ENCODE measurements at places on chromosomes 3 and 15.

DNA sequence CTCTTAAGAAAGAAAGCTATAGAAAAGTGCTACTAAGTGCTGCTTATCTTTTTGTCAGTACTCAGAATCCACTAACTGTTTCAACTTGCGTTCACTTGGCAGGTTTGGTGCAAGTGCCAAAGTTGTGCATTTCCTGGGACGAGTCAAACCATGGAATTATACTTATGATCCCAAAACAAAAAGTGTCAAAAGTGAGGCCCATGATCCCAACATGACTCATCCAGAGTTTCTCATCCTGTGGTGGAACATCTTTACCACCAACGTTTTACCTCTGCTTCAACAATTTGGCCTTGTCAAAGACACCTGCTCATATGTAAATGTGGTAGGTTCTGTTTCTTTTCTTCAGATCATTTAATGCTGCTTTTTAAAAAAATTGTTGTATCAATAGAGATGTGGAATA lies 32.6 kb downstream of the GYG1 start:
- DNase-seq = no peak

DNA sequence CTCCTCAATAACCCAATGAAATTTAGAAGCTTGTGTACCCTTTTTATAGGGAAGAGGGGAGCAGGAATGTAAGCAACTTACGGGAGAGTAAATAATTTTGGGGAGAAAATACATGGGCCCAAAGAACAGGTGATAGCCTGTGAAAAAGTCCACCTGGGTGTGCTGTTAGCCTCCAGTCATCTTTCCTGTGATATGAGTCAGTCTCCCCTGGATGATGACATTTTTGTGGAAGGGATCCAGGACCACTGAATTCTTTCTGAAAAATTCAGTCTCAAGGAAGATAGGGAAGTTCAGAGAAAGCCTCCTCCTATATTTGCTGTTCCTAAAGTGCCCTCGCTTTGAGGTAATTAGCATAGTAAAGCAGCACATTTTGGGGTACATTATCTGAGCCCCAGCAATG lies 149.8 kb downstream of the SQOR start:
- DNase-seq = no peak

DNA sequence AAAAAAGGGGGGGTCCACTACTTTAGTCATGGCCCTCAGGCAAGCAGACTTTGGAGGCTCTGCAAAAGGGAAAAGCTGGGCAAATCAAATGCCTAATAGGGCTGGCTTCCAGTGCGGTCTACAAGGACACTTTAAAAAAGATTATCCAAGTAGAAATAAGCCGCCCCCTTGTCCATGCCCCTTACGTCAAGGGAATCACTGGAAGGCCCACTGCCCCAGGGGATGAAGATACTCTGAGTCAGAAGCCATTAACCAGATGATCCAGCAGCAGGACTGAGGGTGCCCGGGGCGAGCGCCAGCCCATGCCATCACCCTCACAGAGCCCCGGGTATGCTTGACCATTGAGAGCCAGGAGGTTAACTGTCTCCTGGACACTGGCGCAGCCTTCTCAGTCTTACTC lies 15.3 kb downstream of the ZMAT3 start:
- no peak for DNase-seq

DNA sequence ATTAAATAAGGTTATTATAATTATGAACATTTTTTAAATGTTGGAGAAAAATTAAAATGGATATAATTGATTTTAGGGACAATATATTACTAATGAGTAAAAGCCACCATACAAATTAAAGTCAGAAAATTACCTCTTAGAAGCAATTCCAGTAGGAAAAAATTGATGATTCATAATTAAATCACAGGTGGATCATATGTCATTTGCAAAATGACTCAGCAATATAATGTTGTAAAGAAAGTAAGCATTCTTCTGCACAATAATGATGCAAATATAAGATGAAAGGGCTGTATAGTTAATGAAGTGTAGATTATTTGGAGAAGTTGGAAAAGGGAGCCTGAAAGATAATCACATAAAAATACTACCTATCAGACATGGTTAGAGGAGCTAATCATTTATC lies 25.8 kb downstream of the ZPLD1 start:
- DNase-seq = no peak

DNA sequence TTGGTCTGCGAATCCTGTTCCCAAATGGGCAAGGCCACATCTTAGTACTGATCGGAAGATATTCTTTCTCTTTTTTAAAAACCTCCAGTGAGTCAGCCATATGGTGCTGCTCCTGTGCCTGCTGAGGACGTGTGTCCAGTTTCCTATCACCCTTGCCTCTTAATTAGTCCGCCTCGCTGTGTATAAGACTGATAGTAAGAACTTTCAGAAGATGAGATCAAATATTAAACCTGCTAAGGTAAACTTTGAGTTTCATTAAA lies 612 bp downstream of the UBA5 start:
- no peak for DNase-seq

- DNase-seq = no peak
Observed at GRCh38 chr15:60523056-60523455, 44.1 kb upstream of the ICE2 start.

GRCh38 chr3:41208507-41209220 lies 9.4 kb downstream of the CTNNB1 start:
- no peak for DNase-seq

DNA sequence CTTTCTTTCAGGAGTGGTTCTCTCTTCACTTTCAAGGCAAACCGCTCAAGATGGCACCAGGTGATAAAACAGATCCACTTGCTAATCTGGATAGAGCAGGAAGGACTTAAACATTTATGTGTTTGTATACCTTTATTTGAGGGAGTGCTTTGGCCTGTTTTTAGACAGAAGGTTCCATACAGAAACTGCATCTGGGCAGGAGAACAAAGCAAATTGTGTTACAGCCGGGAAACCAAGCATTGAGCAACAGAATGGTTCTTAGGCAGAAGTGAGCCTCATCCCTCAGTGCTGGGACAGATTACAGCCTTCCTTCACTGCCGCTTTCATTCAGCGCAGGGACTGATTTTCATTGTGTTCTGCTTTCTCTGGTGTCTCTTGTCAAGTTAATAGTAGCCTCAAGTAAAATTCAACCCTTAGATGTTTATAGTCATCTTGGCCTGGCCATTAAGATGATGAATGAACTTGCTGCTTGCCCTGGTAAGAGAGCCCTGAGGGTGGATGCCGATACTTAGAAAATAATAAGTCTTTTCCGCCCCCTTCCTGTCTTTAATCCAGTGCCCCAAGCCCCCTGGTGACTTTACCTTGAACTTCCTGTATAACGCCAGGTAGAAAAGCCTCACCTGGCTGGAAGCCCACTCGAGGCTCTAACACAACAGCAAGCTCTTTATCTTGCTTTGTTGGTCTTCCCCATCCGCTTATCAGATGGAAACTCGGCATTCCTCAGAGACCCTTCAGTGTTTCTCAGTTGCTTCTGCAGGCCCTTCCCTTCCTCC lies 168.0 kb upstream of the CTDSPL start:
- DNase-seq = no peak

DNA sequence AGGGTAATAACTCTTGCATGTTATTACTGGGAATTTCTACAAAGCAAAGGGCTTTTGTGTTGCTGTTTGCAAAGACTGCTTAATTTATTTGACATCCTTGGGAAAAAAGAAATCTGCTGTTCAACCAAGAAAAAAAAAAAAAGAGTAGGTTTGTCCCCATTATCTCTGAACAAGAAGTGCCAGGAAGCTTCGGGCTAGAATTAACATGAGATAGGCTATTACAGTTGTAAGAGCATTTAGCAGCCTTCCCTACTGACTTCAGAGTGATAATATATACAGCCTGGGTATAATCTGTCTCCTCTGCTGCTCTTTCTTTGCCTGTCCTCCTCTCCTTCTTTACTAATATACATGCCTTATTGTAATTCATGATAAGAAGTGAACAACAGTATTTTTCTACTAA lies 23.3 kb upstream of the CHMP2B start:
- no peak for DNase-seq

DNA sequence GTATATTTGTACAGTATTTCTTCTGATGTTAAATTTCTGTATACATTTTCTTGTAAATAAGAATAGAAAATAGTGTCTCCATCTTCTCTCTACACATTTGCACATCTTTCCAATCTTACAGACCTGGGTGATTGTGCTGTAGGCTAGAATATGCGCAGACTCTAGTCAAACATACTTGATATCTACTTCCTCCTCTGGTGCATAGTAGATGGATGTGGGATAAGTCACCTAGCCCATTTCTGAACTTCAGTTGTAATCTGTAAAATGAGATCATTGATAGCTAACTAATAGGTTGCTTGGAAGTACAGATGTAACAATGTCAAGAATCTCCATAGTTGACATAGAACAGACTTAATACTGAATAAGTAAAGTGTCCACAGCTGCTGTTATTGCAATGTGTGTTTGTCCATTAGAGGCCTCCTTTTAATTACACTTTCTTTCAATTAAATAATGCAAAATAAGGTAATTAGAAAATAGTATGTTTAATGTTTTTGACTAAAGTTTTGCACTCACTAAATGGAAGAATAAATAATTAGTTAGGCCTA lies 46.7 kb downstream of the ALCAM start:
- DNase-seq = no peak

- DNase-seq = no peak
Observed at GRCh38 chr3:183210862-183211341, 42.2 kb upstream of the B3GNT5 start.

- DNase-seq = no peak
Observed at GRCh38 chr3:50581459-50581842, 12.1 kb downstream of the HEMK1 start.

DNA sequence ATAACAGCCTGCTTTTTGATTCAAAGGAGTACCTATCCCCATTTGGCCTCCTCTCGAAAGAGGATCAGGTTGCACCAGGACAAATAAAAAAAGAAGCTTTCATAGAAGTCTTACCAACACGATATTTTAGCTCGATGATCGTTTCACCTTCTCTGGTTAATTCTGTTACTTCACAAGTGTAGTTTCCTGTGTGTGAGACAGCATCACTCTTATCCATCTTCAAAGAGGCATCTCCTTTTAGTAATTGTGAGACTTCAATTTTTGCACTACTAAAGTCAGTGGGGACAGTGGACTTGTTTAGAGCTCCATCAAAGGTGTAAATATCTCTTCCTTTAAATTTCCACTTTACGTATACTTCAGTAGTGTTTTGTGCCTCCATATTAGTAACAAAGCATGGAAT lies 11.0 kb downstream of the CD47 start:
- no peak for DNase-seq

GRCh38 chr15:66046751-66047150 lies 177.5 kb downstream of the RAB11A start:
- DNase-seq = no peak

- no peak for DNase-seq
Observed at GRCh38 chr15:88299497-88299896, 43.0 kb upstream of the NTRK3 start.

GRCh38 chr15:90583471-90584252 lies 53.9 kb downstream of the CRTC3 start:
- no peak for DNase-seq

DNA sequence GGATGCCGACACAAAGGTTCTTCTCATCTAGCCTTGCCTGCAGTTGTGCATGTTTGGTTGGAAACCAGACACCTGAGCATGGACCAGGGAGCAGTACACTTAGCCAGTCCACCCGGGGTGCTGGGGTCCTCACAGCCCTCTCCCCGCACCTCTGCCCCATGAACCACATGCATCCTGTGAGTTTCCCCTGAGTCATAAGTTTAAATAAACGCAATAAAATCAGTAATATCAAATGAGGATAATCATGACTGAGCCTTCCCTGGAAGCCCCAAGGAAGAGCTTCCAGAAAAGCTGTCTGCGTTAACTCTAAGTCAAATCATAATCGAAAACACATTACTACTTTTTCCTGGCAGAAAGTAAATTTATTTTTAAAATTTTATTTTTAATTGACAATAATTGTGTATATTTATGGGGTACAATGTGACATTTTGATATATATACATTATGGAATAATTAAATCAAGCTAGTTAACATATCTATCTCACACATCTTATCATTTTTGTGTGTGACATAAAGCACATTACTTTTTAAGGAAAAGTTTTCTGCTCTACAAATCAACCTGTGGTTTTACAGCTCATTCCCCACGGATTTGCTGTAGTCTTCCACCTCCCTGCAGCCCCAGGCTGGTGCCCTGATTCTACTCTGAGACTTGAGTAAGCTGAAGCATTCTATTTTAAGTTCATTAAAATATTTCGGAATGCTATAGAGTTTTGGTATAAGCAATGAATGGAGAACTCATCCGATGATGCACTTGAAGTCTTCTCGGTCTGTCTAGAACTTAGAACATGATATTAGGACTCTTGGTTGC lies 166.0 kb upstream of the EIF1B start:
- no peak for DNase-seq

GRCh38 chr15:30671309-30671708 lies 45.4 kb downstream of the ARHGAP11B start:
- no peak for DNase-seq

DNA sequence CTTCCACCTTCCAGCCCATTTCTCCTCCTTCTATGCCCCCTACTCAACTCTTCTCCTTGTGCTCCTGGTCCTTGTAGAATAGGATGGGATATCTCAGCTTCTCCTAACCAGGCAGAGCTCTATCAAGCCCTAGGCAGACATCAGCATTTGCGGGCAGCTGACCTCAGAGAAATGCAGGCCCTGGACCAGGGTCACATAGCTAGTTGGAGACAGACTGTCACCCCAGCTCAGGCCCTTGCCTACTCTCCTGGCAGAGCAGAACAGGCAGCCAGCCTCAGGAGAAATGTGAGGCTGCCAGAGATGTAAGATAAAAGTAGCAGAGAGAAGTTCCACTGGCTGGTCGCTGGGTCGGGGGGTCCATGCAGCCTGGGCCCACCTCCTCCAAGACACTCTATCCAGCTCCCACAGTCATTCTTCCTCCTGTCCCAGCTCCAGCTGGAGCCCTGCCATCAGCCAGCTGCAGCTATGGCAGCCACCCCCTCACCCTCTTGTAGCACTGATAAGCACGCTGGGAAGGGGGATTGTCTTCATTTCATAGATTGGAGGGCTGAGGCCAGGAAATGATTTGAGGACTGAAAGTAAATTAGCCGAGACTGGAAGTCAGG lies 4.0 kb downstream of the CYP8B1 start:
- DNase-seq = no peak

GRCh38 chr15:48300038-48300437 lies 31.2 kb upstream of the DUT start:
- no peak for DNase-seq

DNA sequence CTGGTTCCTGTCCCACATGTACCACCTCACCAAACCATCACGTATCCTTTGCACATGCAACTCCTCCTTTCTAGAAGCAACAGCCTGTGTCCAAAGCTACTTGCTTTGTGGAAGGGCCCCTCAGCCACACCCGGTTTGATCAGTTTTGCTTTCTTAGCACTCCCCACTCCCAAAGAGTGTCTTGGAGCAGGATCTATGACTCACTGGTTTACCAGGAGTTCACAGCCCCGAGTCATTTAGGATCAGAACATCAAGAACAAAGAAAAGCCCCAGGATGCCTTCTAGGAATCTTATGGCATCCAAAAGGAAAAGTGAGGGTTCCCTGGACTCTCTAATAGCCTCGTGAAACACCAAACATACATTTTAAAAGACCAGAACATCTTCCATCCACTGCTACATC lies 50.7 kb upstream of the IGF1R start:
- no peak for DNase-seq

DNA sequence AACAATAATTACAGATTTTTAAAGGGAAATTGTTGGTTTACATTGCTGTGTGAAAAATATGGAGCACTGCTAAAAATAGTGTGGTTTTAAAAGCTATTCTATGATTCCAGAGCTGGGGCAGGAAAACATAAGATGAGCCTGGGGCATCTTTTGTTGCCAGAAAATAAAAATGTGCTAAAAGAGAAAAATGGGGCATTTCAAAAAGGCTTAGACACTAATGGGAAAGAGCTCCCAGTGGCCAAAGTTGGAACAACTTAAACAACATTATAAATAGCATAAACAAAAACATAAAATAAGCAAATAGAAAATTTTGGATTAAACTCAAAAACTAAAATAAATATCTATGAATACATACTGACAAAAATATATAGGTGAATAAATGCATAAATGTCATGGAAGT lies 478.9 kb downstream of the NLGN1 start:
- DNase-seq = no peak

All from sciatic nerve (tissue), 2 donors.